ENCODE measurements at places on chromosomes 12 and 14.

DNA sequence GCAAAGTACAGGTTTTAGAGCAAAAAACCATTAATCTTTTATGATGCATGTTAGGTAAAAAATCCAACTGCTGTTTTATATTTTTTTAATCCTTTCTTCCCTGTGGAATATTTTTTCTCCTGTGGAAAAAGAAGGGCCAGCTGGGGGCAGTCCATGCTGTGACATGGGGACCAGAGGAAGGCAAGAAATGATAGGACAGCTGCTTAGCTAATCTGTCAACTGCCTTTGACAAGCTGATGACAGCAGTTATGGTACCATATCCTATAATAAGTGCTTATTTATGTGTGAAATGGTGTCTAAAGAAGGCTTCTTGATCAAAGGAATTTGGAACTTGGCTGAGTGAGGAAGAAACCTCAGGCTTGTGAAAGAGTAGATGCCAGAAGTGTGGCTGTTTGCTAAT, 452.4 kb upstream of the NOVA1 start:
- DNase-seq = no peak

DNA sequence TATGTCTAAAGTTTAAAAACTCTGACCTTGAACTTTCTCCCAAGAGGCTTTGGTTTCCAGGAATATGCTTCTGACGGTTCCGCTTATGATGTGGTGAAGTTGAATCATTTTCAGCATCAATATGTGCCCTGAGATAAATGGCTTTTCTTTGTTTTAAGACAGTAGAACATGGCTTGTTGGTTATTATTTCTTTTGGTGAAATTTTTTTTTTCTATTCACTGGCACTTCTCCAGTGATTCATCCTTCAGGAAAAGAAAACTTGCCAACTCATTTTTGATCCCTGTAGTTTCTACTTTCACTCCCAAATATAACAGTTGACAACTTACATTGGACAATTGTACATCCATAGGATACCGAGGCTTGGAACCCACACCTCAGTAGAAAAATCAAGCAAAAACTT, 1301.2 kb upstream of the FLRT2 start:
- no peak for DNase-seq

DNA sequence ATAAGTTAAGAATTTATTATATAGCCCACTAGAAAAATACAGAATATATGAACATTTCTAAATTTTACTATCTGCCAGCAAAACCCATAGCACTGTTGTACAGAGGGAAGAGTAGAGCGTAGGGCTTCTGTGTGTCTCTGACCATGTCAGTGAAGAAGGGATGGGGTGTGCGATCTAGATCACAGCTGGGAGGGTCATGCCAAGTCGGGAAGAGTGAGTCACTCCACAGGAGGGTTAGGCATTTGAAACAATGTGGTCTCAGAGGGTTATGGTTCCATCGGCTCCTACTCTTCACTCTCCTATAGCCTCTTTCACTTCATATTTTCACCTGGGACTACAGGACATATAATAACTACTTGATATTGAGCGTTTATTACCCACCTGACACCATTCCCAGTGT, 185.1 kb upstream of the DDHD1 start:
- DNase-seq = no peak

DNA sequence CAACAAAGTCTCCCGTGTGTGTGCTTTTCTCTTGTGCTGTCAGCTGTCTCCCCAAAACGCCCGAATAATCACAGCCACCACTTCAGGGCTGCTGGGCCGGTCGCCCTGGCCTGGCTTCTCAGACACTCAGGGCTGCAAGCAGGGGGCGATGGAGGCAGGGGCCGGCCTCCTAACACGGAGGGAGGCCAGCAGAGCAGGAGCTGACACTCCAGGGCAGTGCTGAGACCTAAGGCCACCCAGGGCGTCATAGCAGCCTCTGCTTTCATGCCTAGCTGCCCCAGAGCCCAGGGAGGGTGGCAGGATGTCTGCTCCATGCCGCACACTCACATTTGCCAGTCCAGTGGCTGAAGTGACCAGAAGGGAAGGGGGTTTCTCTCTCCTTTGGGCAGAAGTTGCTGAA, 25.6 kb downstream of the STX2 start:
- no peak for DNase-seq

DNA sequence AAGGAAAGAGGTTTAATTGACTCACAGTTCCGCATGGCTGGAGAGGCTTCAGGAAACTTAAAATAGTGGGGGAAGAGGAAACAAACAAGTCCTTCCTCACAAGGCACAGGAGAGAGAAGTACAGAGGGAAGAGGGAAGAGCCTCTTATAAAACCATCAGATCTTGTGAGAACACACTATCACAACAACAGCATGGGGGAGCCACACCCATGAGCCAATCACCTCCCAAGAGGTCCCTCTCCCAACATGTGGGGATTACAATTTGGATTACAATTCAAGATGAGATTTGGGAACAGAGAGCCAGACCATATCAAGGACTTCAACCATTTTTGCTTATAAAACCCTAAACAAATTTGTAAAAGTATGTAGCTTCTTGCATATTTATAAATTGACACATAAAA, 45.8 kb downstream of the SLCO1C1 start:
- DNase-seq = no peak

DNA sequence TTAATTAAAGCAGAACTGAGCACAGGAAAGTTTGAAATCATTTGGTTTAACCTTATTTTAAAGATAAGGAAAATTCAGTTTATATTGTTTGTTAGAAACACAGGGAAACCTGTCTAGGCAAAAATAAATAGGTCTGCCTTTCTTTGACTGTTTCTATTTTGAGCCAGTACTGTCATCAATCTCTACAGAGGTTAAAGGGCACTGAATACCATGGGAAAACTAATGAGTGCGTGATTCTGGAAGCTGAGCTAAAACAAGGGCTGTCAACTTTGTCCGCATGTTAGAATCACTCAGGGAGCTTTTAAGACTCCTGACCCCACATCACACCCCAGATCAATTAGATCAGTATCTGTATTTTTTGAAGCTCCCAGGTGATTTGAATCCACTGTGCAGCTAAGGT, 38.8 kb downstream of the NOPCHAP1 start:
- no peak for DNase-seq

- no peak for DNase-seq
These were observed 88.0 kb upstream of the GSC start for GRCh38 chr14:94857950-94858349.

GRCh38 chr14:81234278-81234677, 13.5 kb upstream of the GTF2A1 start:
- no peak for DNase-seq

DNA sequence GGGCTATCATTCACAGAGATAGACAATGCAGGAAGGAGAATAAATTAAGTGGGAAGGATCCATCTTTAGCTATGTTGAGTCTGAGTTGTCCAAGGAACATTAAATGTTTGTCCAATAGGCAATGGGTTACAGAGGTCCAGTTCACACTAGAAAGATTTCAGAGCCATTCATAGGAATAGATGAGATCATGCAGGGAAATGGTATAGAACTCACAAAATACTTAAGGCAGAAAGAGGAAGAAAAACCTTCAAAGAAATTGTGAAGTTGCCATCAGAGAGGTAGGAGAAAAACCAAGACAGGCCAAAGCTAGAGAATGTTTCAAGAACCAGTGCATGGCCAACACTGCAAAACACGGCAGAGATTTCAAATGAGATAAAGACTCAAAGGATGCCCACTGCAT, 94.1 kb downstream of the PHLDA1 start:
- no peak for DNase-seq

- DNase-seq = no peak
These were observed 284.3 kb upstream of the MDGA2 start for GRCh38 chr14:47959740-47960139.

DNA sequence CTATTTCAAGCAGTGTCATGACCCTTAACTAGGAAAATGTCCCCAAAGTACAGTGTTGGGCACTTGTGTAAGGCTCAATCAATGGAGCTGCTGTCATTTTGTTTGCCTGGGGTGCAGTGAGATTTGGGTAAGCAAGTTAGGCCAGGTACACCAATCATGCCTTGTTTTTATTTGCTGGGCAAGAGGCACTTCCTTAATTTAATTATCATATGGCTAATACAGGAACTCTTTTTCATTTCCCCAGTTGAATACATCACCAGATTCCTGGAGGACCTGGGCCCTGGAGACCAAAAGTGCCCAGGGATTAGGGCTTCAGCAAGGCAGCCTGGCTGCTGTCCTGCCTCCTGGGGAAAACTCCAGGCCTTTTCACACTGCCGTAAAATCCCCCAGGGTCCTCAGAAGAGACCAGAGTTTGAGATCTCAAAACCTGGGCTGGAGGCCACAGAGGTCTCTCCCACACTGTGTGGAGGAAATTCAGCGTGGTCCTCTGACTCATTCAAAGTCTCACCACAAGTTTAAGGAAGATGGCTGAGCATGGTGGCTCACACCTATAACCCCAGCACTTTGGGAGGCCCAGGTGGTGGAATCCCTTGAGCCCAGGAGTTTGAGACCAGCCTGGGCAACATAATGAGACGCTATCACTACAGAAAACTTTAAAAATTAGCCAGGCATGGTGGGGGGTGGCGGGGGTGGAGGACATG, 28.4 kb upstream of the FOXN3 start:
- DNase-seq = peak; percentile 73

- no peak for DNase-seq
These were observed 55.7 kb upstream of the PTGR2 start for GRCh38 chr14:73795974-73796373.

GRCh38 chr14:67522270-67522669, 10.8 kb upstream of the PLEKHH1 start:
- DNase-seq = no peak

DNA sequence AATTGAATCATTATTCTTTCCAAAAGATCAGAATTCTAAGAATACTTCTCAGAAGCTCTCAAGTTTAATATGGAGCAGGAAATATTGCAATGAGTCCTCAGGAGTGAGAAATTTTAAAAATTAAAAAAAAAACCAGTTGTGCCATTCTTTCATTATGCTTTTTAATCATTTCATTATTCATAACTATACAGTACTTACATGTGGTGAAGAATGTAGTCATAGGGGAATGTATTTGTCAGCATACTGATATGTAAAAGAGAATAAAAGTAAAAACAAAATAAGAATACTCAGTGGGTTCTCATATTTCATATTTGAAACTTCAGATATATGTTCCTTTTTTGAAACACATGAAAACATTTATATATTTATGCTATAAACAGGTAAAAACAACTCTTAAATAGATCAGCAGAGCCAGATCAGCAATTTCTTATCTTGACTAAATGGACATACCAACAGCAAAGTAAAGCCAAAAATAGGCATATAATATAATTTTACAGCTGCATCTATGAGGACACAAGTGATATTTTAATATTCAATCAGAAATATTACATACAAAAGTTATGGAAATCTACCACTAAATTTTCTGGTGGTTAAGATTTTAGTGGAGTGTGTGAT, 19.9 kb upstream of the MBIP start:
- no peak for DNase-seq

- DNase-seq = no peak
These were observed 146.4 kb upstream of the ATXN7L3B start for GRCh38 chr12:74391283-74391682.

DNA sequence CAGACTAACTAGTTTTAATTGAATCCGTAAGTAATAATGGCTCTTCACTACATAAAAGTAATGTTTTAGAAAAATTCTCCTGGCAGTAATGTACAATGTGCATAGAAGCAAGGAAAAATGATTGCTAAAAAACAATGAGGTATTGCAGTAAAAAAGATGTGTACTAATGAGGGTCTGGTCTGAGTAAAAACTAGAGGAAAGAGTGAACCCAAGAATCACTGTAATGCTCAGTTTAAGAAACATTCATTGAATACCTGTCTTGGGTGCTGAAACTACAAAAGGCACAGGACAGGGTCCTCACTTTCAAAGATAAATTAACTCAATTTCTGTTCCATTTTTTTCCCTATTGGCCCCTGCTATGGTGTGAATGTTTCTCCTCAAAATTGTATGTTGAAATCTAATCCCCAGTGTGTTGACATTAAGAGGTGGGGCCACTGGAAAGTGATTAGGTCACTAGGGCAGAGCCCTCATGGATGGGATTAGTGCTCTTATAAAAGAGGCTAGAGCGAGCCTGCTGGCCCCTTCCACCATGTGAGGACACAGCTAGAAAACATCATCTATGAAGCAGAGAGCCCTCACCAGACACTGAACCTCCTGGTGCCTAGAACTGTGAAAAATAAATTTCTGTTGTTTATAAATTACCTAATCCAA, 51.6 kb downstream of the RPS6KA5 start:
- peak; percentile 57 for DNase-seq

DNA sequence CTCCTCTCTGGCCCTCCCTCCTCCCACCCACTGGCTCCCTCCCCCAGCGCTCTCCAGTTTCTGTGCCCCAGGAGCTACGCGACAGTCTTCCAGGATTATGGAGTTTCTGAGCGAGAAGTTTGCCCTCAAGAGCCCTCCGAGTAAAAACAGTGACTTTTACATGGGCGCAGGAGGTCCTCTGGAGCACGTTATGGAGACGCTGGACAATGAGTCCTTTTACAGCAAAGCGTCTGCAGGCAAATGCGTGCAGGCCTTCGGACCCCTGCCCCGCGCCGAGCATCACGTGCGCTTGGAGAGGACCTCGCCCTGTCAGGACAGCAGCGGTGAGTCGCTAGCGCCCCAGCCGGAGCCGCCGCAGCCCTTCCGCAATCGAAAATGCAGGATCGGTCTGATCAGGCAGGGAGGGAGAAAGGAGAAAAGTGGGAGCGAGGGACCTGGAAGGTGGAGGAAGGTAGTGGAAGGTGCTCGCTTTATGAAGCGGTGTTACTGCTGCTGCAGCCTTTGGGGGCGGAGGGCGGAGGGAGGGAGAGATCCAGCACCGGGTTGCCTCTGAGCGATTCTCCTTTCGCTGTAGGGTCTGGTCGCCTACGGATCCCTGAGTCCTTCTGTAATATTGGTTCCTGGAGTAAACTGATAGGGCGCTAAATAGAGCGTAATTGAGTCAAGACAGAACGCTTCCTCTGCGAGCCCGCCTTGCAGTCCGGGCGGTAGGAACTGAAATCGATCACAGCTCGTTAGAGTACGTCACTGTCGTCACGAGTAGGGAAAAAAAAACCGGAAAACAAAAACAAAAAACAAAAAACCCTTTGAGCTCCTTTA, at the start of gene ALX1:
TSS of gene ALX1 (plus strand) at position 56 of the 819 bp plus-strand sequence. CDS start at position 98, 42 bp downstream.
- DNase-seq = no peak

DNA sequence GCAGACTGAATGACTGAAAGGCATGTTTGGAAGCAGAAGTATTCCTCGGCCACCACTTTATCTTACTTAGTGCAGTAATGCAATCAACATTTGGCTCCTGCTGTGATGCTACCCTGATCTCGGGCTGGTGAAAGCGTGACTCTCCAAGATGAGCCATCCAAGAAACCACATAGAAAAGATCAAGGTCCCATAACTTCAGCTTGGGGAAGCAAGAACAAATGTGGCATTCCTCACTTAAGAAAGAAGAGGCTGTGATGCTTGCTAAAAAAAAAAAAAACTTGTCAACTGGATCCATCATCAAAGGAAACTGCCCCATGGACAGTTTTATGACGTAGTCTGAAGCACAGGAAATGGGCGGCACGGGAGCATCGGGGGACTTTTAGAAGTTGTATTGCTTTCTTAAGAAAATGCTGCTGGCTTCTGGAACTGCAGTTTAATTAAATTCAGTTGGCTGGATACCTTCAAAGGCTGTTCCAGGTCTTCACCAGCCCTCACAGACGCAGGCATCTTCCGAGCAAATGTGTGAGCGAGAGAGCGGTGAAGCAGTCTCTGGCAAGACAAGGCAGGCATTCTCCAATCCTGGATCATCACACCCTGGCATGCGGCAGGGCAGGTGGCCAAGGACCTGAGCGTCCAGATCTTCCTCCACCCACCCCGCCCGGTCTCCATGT, 38.2 kb upstream of the MAP1LC3B2 start:
- DNase-seq = no peak

All from CD14-positive monocyte (primary cell).